ENCODE measurements at places on chromosomes 5 and 9.

- no peak for DNase-seq
Measured at GRCh38 chr5:166581826-166582225, 1709.6 kb upstream of the WWC1 start.

GRCh38 chr5:82346399-82347165 lies 68.4 kb upstream of the RPS23 start:
- DNase-seq = no peak

DNA sequence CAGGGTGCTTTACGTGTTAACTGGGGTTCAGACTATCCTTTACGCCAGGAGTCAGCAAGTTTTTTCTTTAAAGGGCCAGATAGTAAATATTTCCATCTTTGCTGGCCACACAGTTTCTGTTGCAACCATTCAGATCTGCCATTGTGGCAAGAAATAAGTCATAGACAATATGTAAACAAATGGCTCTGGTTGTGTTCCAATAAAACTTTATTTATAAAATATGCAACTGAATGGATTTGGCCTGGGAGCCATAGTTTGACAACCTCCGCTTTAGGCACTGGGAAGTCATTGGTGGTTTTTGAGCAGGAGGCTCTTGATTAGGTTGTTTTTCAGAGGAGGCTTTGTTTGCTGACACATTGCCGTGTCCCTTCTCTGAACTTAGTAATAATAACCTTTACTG lies 90.7 kb downstream of the INSYN2B start:
- no peak for DNase-seq

GRCh38 chr5:178162481-178162880 lies 8.8 kb upstream of the NHP2 start:
- DNase-seq = no peak

GRCh38 chr9:135066291-135066690 lies 21.2 kb upstream of the OLFM1 start:
- DNase-seq = no peak

- no peak for DNase-seq
Measured at GRCh38 chr5:35188031-35188457, 42.2 kb downstream of the PRLR start.

- peak; percentile 29 for DNase-seq
Measured at GRCh38 chr9:70020991-70021571, 22.6 kb upstream of the MAMDC2 start.

GRCh38 chr9:1759009-1759408 lies 256.1 kb upstream of the SMARCA2 start:
- no peak for DNase-seq

- peak; percentile 70 for DNase-seq
Measured at GRCh38 chr5:139747583-139748504, 47.8 kb upstream of the PSD2 start.

GRCh38 chr5:14407746-14408175 lies 173.8 kb upstream of the OTULINL start:
- DNase-seq = no peak

- DNase-seq = no peak
Measured at GRCh38 chr9:131238402-131239021, 37.8 kb downstream of the FAM78A start.

- no peak for DNase-seq
Measured at GRCh38 chr5:59830536-59831200, 62.9 kb downstream of the PDE4D start.

- no peak for DNase-seq
Measured at GRCh38 chr5:145854651-145855258, 18.1 kb downstream of the GRXCR2 start.

DNA sequence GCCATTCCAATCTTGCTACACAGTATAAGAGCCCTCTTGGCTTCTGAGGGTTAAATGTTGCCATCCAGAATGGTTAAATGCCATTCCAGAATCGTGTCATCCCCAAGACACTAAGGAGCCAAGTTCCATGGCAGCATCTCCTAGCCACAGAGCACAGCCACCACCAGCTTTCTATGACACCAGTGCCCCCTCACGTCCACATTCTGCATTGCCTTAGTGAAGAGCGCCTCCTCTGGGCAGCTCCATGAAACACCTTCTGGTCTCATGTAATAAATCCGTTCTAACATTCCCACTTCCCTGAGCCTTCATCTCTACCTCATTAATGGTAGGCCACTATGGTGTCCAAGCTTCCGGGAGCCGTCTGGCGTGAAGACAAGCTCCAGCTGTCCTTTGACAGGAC lies 12.4 kb downstream of the CBY3 start:
- DNase-seq = no peak

- DNase-seq = no peak
Measured at GRCh38 chr5:180201051-180201987, 7.7 kb downstream of the RASGEF1C start.

DNA sequence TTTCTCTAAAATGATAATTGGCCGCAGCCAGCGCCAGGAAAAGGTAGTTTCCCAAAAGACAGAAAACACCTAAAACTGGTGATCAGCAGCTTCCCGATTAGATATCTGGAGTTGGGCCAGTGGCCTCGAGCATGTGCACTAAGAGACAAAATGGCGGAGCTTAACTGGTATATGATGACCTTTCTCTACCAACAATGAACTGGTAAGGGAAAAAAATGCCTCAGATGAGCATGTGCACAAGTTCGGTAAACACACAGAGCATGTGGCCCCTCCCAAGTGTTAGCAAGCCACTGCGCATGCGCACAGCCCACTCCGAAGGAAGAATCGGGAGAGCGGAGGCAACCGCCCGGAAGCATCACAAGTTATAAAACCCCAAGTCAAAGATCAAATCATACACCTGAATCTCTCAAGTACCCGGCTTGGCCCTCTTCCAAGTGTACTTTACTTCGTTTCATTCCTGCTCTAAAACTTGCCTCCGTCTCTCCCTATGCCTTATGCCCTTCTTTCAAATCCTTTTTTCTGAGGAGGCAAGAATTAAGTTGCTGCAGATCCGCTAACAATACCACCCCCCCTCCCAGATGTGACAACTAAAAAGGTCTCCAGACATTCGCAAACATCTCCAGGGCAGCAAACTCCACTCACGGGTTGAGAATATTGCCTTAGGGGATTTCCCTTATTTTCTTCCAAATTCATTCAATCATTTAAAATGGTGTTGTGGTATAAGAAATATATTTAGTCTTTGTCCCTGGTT lies 15.0 kb upstream of the PTBP3 start:
- DNase-seq = peak; percentile 73

DNA sequence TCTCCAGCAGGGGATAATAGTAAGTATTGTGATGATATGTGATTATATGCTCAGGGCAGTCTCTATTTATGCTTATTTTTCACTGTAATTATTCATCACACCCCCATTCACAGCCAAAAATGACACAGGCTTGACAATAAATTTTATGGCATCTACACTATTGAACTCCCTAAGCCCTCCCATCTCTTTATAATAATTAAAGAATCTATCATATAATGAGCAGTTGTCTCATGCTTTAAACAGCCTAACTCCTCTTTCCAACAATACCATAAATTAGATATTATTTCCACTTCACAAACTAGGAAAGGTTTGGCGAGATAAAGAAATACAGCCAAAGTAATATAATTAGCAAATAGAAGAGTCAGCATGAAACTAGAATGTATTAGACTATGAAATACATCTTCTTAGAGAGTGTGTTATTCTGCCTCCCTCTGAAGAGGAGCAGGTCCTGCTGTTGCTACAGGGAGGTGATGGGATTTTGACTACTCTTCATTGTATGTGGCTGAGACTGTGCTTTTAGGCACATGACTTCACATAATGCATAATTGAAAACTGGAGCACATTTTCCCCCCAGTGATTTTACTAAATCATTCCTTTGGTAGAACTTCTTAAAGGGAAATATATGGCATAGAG lies 488.8 kb downstream of the HTR1A start:
- no peak for DNase-seq

- no peak for DNase-seq
Measured at GRCh38 chr9:96430377-96430776, 12.2 kb upstream of the ZNF367 start.

- no peak for DNase-seq
Measured at GRCh38 chr5:171388816-171389168, 1.1 kb downstream of the NPM1 start.

GRCh38 chr5:177336603-177337494 lies 14.6 kb downstream of the LMAN2 start:
- no peak for DNase-seq

DNA sequence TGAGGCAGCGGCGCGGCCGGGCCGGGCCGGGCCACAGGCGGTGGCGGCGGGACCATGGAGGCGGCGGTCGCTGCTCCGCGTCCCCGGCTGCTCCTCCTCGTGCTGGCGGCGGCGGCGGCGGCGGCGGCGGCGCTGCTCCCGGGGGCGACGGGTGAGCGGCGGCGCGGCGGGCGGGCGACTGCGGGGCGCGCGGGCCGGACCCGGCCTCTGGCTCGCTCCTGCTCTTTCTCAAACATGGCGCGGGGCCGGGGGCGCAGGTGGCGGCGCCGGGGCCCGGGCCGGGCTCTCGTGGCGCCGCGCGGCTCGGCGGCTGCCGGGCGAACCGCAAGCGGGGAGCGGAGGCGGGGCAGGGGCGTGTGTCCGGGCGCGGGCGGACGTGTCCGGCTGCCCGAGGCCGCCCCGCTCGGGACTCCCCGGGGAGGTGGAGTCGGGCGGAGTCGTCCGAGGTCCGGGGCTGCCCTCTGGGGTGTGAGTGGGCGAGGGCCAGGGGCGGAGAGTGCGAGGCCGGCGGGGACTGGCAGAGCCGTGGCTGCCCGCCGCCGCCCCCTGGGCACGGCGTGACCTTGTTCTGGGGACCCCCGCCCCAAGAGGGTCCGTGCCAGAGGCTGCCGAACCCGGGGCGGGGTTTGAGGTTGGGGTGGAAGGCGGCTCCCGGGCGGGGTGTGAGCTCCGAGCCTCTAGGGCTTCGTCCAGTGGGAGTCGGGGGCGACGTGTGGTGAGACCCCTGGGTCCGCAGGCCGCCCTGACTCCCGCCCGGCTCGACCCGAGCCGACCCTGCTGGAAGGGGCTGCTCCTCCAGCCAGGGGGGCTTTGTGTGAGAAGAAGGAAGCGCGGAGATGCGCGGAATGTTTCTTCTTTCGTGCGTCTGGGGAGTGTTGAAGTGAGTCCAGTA lies 485 bp downstream of the TGFBR1 start:
- peak; percentile 22 for DNase-seq

- no peak for DNase-seq
Measured at GRCh38 chr5:151718646-151719045, 31.9 kb upstream of the SPARC start.

DNA sequence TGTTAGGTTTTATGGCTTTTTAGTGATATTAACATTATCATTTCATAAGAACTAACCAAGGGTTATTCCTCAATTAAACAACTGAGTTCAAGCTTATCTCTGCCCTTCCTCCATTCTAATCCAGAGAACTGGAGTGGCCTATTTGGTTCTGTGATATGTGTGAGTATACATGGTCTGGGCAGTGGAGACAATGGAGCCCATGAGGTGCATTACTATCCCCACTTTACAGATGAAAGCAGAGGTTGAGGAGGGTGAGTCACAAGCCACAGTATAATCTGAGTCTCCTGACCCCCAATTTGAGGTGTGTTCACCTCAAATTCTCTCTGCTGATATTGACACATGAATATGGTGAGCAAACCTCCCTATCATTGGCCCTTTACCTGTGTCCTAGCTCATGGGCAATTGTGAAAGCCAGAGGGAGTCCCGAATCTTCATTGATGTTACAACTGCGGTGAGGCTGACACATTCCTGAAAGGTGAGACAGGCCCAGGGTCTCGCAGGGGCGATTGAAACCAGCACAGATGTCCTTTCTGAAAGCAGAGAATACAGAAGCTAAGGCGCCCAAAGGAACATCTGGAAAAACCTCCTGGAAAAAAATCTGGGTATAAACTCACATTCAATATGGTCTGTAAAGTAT lies 217.2 kb downstream of the TARS1 start:
- no peak for DNase-seq

DNA sequence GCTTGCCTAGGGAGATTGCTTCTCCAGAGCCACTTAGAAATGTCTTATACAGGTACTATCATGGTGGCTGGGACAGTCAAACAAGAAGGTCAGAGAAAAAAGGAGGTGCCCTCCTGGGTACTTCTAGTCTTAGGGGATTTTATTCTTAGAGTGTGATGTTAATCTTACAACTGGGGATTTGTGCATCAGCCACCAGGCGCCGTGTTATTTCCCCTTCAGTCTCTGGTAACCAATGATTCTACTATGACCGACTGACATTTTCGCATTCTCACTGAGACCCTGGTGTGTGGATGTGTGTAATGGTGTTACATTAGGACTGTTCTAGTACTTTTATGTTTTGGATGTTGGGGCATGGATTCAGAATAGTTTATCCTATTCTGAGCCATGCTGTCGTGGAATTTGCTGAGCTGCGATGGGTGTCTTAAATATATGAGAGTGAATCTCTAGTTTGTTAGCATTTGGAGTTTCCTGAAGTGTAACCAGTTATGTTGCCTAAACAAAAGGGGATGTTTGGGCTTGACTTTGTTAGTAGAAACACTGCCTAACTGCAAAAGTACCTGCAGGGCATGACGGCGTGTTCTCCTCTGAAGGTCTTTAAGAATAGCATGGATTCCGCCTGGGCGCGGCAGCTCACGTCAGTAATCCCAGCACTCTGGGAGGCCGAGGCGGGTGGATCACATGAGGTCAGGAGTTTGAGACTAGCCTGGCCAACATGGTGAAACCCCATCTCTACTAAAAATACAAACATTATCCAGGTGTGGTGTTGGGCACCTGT lies 175.2 kb upstream of the DAP start:
- no peak for DNase-seq

DNA sequence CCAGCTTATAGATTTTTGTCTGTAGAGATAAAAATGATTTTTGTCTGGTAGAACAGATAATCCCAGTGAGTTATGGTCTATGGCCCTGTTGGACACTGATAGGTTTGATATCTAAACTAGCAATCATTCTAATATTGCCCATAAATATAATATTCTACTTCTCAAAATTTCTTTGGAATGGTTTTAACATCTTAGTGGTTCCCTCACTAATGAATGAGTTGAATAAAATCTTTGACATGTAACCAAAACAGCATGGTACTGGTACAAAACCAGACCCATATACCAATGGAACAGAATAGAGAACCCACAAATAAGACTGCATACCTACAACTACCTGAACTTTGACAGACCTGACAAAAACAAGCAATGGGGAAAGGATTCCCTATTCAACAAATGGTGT lies 219.7 kb downstream of the SEC61B start:
- DNase-seq = no peak

- DNase-seq = no peak
Measured at GRCh38 chr5:66122379-66123034, 21.6 kb upstream of the SREK1 start.

Data from occipital lobe (tissue), 3 donors.